Cardiac muscle cell (in vitro differentiated cells and primary cell): ENCODE measurements at places on chromosomes 6 and 20. TPM values are rescaled to one million over a fixed set of nuclear protein-coding genes. Genes with fewer than 3 reads are reported as not detected.

OPRL1 gene
- total RNA-seq = 5.3 and 9.6 TPM in 2 replicates

LGSN gene
- not detected in 2 replicates for total RNA-seq

MICB gene
- 2.2 and 3.6 TPM in 2 replicates for total RNA-seq

BAG2 gene
- 6.6 and 7.1 TPM in 2 replicates for total RNA-seq

COX4I2 gene
- not detected in 2 replicates for total RNA-seq

SRC gene
- 26.5 and 34.3 TPM in 2 replicates for total RNA-seq

CCN5 gene
- not detected in 2 replicates for total RNA-seq

SLPI gene
- total RNA-seq = not detected in 2 replicates

DACT2 gene
- total RNA-seq = 0.49 and 0.71 TPM in 2 replicates

GMDS gene
- total RNA-seq = 6.3 and 14.7 TPM in 2 replicates

LAMA5 gene
- 103 and 162 TPM in 2 replicates for total RNA-seq

ARFGEF3 gene
- total RNA-seq = 1.1 TPM in 2 replicates

MYH7B gene
- total RNA-seq = 30.2 and 73.2 TPM in 2 replicates

DDX27 gene
- 19.4 and 25.3 TPM in 2 replicates for total RNA-seq

PRDM13 gene
- total RNA-seq = not detected in 2 replicates
